ENCODE measurements at places on chromosomes 16 and 17.

DNA sequence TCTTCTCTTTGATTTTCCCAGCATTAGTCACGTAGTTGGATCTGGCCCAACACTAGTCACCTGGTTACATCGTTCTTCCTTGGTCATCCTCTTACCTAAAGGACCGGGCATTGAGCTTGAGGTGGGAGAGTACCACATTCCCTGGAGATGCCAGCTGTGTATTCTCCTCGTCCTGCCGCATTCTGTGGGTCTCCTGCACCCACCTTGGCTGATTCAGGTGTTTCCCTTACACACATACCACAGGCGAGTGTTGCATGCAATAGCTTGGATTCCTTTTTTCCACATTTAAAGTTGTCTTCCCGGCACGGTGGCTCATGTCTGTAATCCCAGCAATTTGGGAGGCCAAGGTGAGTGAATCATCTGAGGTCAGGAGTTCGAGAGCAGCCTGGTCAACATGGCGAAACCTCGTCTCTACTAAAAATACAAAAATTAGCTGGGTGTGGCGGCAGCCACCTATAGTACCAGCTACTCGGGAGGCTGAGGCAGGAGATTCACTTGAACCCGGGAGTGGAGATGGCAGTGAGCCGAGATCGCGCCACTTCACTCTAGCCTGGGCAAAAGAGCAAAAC lies 21.6 kb upstream of the CLEC18C start:
- no peak for DNase-seq

DNA sequence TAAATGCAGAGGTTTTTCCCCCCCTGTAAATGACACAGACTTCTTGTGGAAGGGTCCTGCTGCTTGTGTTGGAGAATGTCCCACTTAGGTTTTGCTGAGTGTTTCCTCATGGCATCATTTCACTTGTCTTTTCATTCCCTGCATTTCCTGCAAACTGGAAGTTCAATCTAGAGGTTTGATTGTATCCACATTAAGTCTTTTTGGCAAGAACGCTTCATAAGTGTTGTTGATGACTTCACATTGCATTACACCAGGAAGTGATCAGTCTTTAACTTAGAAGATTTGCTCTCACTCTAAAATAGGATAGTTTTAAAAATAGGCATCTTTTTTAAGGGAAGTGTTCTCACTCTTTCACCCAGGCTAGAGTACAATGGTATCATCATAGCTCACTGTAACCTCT lies 67.2 kb downstream of the RPTOR start:
- peak; percentile 42 for DNase-seq

- no peak for DNase-seq
Measured at GRCh38 chr17:65514082-65514481, 47.4 kb downstream of the AXIN2 start.

GRCh38 chr16:55736671-55737070 lies 80.9 kb downstream of the SLC6A2 start:
- DNase-seq: no peak

- no peak for DNase-seq
Measured at GRCh38 chr17:50133028-50133768, 3.2 kb upstream of the SAMD14 start.

DNA sequence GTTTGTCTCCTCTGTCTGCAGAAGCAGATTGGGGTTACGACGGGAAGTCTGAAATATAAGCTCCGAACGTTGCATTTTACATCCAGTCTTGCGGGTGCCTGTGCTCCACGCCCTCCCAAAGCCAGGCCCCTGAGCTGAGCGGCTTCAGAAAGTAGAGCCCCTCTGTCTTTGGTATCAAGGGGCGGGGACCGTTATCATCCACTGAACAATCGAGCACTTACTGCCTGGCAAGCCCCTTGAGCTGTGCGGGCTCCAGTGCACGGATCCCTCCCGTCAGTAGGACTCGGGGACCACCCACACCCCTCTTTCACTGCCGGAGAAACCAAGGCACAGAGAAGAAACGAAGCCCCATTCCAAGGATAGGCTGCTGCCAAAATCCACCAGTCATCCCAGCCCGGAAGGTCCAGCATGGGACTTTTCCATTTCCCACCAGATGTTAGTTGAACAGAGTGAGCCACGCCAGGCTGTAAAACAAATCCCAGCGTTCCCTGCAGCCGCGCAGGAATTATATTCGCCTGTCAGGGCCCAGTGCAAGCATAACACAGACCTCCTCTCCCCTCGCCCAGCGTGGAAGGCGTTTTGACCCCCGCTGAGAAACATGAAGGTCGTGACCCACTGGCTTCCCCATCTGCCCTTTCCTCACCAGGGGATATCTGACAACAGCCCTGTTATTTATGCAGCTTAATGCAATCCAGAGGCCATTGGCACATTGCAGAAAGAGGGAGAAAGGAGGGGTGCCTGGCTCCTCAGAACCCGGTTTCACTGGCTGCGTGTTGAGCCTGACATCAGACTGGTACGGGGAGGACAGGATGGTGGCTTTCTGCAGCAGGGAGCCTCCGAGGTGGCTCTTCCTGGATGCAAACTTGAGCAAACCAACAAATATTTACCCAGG lies 212.2 kb upstream of the FOXF1 start:
- no peak for DNase-seq

GRCh38 chr17:78592991-78593329 lies 15.8 kb upstream of the DNAH17 start:
- DNase-seq: no peak

DNA sequence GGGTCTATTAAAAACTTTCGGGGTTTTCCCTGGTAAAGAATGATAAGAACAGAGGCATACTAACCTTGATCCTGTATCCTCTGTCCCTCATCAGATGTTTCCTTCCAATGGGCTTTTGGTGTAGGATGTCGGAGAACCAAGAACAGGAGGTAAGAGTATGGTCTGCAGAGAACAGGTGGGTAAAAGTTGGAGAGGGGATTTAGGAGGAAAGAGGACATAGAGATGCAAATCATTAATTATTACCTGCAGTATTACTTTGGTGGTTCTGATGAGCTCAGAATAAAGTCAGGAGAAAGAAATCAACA lies 4.3 kb downstream of the SNX11 start:
- no peak for DNase-seq

DNA sequence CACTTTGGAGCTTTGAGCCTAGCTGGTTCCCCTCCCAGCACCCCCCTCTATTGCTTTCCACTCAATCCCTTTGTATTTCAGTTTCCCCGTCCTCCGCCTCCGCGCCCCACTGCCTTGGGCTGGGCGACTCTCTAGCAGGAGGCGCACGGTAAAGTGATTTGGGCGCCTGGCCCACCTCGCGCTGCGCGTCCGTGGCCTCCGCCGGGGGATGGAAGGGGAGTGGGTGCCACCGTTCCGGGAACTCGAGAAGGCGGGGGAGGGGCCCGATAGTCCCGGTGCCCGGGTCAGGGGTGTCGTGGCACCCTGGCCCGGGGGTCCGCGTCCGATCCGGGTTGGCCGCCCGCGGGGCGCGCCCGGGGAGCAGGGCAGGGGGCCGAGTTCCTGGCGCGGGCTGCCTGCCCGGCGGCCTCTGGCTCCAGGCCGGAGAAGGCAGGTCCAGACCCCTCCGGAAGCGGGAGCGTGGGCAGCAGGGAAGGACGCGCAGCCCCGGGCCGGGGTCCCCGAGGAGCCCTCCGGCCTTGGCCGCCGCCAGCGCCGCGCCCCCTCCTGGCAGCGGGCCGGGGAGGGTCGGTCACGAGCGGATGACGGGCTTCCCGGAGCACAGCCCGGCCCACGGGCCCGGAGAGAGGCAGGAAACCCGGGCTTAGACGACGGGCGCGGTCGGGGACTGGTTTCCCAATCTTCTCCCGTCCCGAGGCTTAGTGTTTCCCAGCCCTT lies 15.8 kb downstream of the MEOX1 start:
- DNase-seq: peak; percentile 84

GRCh38 chr17:40473573-40474365 lies 27.7 kb downstream of the TNS4 start:
- DNase-seq: no peak

- DNase-seq: no peak
Measured at GRCh38 chr17:34996422-34997285, 16.3 kb downstream of the LIG3 start.

- DNase-seq: no peak
Measured at GRCh38 chr16:2528161-2529060, 2.8 kb downstream of the CEMP1 start.

DNA sequence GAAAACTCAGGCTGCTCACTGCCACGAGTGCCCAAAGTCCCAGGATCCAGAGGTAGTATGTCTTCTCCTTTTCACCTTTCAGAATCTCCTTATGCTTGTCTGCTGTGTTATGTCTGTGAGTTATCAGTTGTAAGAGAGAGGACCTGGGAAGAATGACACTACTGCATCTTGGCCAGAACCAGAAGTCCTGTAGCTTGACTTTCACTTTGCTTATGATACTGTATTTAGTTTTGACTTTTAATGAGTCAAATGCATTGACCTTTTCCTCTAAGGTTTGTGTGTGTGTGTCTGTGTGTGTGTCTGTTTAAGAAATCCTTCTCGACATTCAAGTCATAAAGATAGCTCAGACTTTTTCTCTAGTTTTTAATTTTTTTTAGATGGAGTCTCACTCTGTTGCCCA lies 43.4 kb downstream of the BMERB1 start:
- DNase-seq: no peak

DNA sequence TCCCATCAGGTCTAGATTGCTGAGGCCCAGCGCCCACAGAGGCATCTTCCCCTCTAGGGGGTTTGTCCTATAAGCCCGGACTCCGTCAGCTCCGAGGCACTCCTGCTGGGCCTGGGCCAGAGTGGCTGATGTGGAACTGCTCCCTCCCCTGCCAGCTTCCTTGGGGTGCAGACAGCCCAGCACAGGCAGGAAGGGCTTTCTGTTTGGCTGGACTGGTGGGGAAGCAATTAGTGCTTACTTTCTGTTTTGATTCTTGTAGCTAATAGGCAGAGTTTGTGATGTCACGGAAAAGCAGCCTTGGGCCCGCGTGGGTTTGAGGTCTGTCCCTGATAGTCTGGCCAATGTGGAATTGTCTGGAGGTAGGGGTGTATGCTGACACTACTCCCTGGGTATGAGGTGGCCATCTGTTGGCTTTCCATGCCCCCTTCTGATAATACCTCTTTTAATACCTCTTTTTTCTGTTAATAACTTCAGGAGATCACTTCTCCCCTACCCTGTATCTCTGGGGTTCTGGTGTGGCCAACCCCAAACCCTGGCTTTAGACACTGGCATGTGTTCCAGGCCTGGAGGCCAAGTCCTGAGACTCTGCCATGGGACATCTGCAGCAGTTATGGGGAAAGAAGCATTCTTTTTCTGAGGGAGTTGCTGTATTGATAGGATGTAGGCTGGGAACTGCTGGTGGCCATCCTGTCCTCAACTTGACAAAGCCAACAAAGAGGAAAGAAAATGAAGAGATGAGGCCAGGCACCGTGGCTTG lies 190.9 kb downstream of the RAB11FIP4 start:
- DNase-seq: peak; percentile 83

DNA sequence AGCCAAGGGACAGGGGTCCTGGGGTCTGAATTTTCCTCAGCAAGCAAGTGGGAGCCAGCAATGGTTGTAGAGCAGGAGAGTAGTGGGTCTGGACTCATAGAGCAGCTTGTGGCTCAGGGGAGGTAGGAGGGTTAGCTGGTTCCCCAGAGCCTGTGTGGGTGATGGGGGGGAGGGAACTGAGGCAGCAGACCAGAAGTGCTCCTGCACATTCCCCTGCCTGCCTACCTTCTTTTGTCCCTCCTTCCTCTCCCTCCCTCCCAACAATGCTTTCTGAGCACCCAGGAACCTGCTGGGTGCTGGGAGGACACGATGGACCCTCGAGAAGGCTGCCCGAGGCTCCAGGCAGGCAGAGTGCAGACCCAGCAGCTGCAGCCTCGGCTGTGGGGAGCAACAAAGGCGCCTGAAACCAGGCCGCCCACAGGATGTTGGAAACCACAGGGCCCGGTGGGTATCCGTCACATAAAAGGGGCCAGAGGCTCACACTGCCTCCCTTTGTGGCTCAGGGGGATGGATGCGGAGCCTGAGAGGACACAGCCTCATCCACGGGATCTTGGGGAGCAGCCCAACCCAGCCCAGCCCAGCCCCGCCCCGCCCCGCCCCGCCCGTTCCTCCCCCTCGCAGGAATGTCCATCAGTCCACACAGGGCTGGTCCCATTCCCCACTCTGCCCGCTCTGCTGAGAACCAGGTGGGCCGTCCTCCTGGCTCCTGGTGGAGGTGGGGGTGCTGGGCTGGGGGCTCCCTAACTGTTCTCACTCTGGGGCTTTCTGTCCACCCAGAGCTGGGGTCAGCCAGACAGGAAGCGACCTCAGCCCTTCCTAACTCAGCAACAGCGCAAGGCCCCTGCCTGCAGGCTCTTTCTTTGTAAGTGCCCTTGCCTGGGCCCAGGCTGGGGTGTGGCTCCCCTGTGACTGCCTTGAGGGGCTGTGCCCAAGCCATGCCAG lies 1.7 kb upstream of the NLRC3 start:
- peak; percentile 27 for DNase-seq

DNA sequence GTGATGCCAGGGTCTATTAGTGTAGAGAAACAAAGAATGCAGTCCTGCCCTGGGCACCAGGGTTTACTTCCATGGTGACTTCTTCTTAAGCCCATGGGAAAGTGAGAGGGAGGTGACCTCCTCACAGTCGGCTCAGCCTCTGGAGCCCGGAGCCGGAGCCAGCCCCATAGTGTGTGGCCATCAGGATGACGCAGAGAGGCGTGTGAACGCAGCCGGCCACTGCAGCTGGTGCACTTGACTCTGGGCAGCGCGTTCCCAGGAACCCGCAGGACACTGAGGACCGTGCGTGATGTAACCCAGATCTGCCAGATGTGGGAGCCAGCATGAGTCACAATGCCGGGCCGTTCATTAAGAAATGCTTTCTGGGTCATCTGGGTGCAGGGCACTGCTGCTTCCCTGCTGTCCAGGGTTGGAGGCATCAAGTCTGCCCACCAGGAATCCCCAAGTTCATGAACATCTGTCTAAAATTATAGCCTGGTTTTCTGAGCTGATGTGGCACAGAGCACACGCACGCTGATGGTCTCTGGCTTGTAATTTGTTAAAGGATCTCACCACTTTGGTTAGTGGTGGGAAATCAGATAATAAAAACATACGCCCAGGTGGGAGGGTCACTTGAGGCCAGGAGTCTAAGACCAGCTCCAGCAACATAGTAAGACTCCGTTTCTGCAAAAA lies 114.1 kb downstream of the PITPNC1 start:
- DNase-seq: peak; percentile 60

- DNase-seq: no peak
Measured at GRCh38 chr17:57906910-57907309, 48.3 kb downstream of the CUEDC1 start.

GRCh38 chr17:2040942-2041560 lies 771 bp upstream of the OVCA2 start:
- DNase-seq: no peak

DNA sequence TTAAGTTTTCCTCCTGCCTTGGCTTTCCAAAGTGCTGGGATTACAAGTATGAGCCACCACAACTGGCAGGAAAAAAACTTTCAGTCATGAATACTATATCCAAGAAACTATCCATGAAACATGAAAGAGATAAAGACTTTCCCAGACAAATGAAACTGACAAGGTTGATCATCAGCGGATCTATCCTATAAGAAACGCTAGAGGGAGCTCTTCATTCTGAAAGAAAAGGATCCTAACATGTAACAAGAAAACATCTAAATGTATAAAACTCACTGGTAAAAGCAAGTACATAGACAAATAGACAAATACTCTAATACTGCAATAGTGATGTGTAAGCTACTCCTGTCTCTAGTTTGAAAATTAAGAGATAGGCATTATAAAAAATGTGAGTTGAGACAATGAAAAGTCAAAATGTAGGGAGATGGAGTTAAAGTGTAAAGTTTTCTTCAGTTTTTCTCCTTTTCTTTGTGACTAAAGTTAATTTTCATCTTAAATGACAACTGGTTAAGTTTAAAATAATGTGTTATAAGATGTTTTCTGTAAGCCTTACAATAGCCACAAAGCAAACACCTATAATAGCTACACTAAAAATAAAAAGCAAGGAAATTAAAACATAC lies 79.6 kb upstream of the TEKT1 start:
- peak; percentile 67 for DNase-seq

All from dermis blood vessel endothelial cell (primary cell).